Kidney (tissue), 22 donors: ENCODE measurements at places on chromosomes 2 and 18. TPM values are rescaled to one million over a fixed set of nuclear protein-coding genes. Genes with fewer than 3 reads are reported as not detected.

DNA sequence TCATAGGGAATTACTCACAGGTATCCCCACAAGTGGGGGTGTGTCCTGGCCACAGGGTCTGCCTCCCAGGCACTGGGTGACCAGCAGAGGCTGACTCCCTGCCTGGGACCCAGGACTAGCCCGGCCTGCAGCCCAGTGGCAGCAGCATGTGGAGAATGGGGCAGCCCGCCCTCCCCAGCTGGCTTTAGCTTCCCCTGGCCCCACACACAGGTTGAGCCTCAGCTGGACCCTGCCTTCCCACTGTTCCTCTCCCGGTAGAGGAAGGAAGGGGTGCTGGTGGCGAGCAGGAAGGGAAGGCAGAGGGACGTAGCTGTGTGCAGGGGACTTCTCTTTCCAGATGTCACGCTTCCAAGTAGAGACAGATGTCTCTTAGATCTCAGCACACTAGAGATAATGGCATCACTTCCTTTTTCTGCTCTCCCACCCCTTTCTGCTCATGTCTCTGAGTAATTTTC lies 51.4 kb downstream of the EMILIN2 start:
- no peak for DNase-seq

- DNase-seq = peak; percentile 28
Measured at GRCh38 chr2:128308889-128309279, 9.8 kb downstream of the HS6ST1 start.

GRCh38 chr2:234569776-234570430 lies 73.0 kb upstream of the ARL4C start:
- no peak for DNase-seq

GRCh38 chr2:134590679-134591078 lies 128.1 kb downstream of the TMEM163 start:
- no peak for DNase-seq

- no peak for DNase-seq
Measured at GRCh38 chr2:178101321-178102079, 10.7 kb upstream of the RBM45 start.

DNA sequence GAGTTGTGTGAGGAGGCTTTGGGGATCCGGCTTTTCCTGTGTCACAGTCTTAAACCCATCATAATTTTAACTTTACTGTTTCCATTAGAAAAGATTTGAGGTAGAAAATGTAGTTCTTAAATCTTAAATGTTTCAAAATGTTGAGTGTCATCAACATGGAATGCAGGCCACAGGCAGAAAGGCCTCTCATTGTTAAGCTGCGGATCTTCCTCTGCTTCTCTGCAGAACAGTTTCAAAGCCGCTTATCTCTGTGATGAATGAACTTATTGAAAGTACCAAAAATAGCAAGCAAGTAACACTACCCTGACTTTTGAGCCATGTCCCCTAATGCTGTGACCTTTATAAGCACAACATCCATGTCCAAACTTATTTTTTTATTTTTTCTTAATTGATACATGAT lies 1645.8 kb downstream of the DPP10 start:
- DNase-seq = no peak

DNA sequence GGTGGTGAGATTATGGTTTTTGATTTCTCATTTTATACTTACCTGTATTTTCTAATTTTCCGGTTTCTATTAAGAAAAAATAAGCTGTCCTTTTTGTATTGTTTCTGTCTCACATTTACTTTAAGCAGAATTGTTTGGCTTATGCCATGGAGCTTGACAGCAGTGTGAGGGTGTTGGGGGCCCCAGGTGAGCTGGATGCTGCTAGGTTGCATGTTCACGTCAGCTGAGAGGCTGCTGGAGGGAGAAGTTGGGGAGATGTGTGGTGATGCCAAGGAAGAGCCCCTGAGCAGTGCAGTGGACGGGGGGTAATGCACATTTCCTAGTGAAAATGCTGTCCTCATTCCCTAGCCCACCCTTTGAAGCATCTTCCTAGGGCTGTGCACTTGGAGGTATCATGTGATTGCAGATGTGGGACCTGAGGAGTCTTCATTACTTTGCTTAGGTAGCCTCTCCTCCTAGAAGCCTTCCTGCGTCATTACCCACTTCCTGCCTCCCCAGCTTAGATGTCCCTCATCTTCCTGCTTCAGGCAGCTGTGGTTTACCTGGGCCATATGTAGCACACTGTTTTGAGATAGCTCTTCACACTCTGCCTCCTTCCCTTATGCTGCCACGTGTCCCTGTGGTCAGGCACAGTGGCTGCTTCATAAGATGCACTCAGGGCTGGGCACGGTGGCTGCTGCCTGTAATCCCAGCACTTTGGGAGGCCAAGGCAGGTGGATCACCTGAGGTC lies 16.2 kb downstream of the ATG16L1 start:
- no peak for DNase-seq

GRCh38 chr18:47120428-47120827 lies 29.9 kb downstream of the HDHD2 start:
- DNase-seq = no peak

DNA sequence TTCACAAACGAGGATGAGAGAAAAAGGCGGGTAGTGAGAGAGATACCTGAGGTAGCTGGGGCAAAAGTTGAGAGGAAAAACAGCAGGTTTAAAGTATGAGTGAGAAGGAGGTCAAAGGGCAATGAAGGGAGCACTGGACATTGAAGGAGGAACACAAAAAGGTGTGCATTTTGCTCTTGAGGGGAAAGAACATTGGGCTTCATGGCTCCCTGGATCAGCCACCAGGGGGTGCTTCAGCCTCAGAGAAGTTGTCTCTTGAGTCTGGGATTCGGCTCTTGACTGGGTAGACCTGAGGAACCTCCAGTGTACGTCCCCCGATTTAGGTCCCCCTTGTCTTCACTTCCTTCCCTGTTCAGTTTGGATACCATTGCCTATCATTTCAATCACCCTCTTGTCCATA lies 128.5 kb downstream of the RAPGEF4 start:
- DNase-seq = no peak

DNA sequence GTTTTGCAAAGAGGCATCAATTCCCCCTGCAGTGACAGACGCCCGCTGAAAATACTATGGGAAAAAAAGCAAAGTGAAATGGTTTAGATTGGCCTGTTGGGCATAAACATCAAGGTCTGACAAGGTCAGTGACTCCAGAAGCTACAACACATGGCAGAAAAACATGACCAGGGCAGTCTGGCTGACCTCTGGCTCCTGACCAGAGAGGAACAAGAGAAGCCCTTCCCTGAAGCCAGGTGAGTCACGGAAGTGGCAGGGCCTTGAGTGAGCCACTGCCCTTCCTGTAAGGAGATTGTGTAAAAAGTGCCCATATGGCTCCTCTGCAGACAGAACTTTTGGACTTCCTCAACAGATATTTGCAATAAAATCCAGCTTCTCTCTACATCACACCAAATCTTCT lies 72.0 kb downstream of the DNER start:
- DNase-seq = no peak

DNA sequence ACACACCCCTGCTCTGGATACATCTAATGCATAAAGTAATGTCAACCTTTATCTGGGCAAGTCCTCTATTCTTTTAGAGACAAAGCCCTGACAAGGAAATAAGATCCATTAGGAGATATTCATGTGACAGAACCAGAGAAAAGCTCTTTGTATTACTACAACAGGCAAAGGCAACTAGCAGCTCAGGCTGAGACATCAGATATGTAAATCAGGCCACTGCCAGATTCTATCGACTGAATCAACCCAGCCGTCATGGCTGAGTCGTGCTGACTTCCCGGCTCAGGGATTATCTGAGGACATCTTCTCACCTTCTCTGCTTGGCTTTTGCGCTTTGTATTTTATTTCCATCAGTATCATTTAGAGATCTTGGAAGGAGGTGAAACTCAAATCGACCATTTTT lies 294.5 kb downstream of the PLCL1 start:
- DNase-seq = no peak

- DNase-seq = no peak
Measured at GRCh38 chr2:96903815-96904214, 33.9 kb upstream of the SEMA4C start.

GRCh38 chr2:33316328-33316727 lies 160.1 kb upstream of the RASGRP3 start:
- DNase-seq = no peak

- no peak for DNase-seq
Measured at GRCh38 chr2:121092095-121092494, 192.9 kb downstream of the TFCP2L1 start.

GRCh38 chr2:180999274-180999964 lies 19.0 kb downstream of the UBE2E3 start:
- no peak for DNase-seq

GRCh38 chr2:43199492-43200488 lies 26.6 kb downstream of the ZFP36L2 start:
- DNase-seq = peak; percentile 47

DNA sequence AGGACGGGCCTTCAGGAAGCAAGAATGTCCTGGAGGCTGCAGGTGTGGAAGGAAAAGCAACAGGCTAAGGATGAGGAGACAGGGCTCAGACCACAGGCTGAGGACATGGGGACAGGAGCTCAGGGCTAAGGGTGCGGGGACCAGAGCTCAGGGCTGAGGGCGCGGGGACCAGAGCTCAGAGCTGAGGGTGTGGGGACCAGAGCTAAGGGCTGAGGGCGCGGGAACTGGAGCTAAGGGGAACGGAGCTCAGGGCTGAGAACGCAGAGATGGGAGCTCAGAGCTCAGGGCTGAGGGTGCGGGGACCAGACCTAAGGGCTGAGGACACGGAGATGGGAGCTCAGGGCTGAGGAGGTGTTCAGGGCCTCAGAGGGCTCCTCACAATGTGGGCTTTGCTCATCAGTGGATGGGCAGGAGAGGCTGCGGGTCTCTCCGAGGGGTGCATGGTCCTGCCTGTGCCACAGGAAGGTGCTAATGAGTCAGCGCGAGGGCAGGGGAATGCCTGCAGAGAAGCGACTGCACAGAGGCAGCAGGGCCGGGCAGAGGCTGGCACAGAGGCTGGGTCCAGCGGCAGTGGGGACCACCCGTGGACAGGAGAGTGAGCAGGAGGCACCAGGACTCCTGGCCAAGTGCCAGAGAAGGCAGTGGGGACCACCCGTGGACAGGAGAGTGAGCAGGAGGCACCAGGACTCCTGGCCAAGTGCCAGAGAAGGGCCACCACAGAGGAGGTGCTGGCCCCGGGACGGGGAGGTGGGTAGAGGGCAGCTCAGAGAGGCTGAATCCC lies 271.7 kb downstream of the TWIST2 start:
- DNase-seq = no peak

DNA sequence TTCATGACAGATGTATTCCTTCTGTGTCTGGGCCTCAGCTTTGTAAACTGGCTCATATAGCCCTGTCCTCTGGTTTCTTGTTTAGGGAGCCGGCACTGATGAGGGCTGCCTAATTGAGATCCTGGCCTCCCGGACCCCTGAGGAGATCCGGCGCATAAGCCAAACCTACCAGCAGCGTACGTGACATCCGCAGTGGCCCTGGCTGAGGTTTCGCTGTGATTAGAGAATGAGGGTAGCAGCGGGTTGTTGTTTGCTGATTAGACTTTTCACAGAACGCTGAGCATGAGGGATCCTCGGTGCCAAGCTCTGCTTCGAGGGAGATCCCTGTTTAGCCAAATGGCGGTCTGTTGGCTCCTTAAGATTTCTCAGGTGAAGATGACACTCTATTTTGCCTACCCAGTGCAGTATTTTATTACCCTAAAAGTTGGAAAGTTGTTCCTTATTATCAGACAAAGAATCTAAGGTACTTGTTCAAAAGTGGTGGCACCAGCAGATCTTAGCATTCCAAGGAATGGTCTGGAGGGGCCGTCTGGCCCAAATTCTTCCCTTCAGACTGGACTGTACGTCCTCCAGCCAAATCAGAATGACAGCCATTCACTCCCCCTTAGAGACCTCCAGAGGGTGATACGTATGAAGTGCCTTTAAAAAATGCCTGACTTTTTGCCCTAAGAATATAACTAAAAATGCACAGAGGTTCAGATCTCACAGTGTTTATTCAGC lies 21.5 kb upstream of the GMCL1 start:
- no peak for DNase-seq

DNA sequence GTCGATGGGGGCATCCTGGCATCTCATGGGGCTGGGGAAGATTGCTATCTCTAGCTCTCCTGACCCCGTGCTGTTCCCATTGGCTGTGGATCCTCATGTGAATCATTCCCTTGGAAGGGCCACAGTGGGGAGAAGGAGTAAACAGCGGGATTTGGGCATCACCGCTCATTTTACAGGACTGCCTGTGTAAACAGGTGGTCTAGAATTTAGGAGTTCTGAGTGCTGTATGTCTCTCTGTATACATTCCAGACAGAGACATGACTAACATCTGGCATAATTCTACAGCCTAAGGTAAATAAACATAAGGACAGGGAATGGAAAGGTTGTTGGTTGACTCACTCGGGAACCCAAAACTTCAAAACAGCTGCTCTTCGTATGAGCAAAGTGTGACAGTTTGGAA lies 92.7 kb downstream of the COPS8 start:
- DNase-seq = no peak

GRCh38 chr2:240981871-240982800 lies 16.3 kb upstream of the SNED1 start:
- DNase-seq = peak; percentile 63

DNA sequence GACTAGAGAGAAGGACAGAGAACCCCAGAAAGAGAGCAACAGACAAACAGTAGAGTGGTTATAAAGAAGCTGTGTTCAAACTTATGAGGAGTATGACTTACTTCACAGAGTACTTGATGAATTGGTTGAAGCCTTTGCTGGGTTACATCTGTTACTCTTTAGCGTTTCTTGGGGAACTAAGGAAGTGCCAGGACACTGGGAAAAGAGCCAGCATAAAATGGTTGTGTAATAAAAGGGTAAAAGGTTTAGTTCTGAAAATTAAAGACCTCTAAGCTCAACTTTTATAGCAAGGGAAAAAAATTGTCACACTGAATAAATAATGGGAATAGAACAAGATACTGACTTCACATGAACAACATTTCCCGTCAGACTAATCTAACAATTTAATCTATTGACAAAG lies 17.0 kb upstream of the STAT4 start:
- peak; percentile 83 for DNase-seq

DNA sequence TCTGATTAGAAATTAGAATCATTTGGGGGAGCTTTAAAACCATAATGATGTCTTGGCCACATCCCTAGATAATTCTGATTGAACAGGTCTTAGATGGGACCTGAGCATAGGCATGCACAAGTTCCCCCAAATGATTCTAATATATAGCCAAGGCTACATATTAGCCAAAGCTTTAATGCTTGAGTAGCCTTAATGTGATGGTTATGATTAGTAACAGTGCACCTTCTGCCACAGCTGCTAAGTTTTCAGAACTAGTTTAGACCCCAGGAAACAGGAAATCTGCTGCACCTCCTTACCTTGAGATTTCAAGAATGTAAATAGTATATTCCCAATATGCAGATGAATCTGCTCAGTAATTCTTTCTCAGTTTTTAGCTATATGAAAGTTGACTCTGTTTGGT lies 119.8 kb downstream of the PTPN4 start:
- DNase-seq = no peak

- peak; percentile 41 for DNase-seq
Measured at GRCh38 chr18:47427923-47428637, 176.6 kb upstream of the SKOR2 start.

- no peak for DNase-seq
Measured at GRCh38 chr18:62792016-62792415, 76.7 kb downstream of the PHLPP1 start.

Gene TMEM200C
- total RNA-seq = 0.31 TPM

Gene PRKD3
- total RNA-seq = 45.7 TPM

Gene CEP68
- 20.3 TPM for total RNA-seq

Gene NOSTRIN
- total RNA-seq = 50.2 TPM

Gene B3GNT7
- total RNA-seq = 9.3 TPM

Gene BOK
- 28.8 TPM for total RNA-seq

Gene GALNT13
- 0.57 TPM for total RNA-seq

Gene UGT1A3
- total RNA-seq = 0.57 TPM

Gene SERPINB13
- not detected for total RNA-seq

Gene TUBB6
- total RNA-seq = 98.9 TPM

Gene CPS1
- total RNA-seq = 6.7 TPM

Gene LRATD1
- 17.3 TPM for total RNA-seq
